ENCODE measurements at places on chromosomes 4 and X. TPM values are rescaled to one million over a fixed set of nuclear protein-coding genes. Genes with fewer than 3 reads are reported as not detected.

GRCh38 chrX:96703816-96704215 is 19.2 kb downstream of the DIAPH2 start:
- no peak for DNase-seq

DNA sequence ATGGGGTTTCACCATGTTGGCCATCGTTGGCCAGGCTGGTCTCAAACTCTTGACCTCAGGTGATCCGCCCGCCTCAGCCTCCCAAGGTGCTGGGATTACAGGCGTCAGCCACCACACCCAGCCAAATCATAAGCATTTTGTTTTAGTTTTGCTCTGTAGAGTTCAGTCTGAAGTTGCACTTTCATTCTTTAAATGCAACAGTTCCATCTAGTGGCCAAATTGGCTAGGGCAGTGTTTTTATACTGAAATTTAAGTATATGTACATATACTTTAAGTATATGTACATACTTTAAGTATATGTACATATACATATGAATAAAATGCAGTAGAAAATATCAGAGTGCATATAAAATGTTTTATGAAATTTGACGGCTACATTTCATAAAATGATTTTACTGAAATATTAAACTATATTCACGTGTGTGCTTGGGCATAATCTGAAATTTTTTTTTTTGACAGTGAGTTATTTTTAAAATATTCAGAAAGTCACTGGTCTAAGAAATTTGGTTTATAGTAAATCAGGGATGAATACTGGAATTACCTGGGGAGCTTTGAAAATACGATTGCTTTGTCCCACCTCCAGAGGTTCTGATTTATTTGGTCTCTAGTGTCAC is 145.5 kb downstream of the NWD2 start:
- peak; percentile 32 for DNase-seq

- DNase-seq = no peak
Observed at GRCh38 chr4:169024762-169025161, 14.7 kb upstream of the CBR4 start.

GRCh38 chr4:170990989-170991589 is 822.1 kb upstream of the GALNTL6 start:
- peak; percentile 42 for DNase-seq

- DNase-seq = no peak
Observed at GRCh38 chr4:157043131-157043530, 32.8 kb upstream of the GLRB start.

- DNase-seq = no peak
Observed at GRCh38 chr4:41061482-41062185, 152.7 kb downstream of the APBB2 start.

GRCh38 chrX:46722742-46723568 is 36.0 kb downstream of the SLC9A7 start:
- no peak for DNase-seq

GRCh38 chr4:177579649-177580048 is 137.4 kb upstream of the AGA start:
- DNase-seq = no peak

DNA sequence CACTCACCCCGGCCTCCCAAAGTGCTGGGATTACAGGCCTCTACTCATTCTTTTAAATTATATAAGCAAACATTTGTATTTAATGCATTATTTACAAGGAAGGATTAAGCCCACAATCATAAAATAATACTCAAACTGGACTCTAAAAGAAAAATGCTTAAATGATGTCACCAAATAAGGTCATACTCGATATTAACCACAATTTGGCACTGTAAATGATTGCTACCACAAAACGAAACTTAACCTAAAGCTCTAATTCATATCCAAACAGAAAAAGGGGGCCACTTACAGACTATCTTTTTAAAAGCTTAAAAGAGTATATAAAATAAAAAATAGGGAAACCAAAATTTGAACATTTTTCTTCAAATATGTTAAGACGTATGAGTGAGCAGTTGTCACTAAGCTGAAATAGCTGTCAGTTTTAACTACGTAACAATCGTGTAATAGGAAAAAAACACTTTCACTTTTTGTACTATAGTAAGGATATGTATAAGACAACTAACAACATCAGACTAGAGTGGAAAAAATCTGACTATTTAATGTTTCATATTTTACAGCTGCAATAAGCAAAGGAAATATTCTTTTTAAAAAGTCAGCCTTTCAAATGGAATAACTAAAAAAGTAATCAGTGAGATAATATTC is 108.2 kb upstream of the GPR34 start:
- no peak for DNase-seq

DNA sequence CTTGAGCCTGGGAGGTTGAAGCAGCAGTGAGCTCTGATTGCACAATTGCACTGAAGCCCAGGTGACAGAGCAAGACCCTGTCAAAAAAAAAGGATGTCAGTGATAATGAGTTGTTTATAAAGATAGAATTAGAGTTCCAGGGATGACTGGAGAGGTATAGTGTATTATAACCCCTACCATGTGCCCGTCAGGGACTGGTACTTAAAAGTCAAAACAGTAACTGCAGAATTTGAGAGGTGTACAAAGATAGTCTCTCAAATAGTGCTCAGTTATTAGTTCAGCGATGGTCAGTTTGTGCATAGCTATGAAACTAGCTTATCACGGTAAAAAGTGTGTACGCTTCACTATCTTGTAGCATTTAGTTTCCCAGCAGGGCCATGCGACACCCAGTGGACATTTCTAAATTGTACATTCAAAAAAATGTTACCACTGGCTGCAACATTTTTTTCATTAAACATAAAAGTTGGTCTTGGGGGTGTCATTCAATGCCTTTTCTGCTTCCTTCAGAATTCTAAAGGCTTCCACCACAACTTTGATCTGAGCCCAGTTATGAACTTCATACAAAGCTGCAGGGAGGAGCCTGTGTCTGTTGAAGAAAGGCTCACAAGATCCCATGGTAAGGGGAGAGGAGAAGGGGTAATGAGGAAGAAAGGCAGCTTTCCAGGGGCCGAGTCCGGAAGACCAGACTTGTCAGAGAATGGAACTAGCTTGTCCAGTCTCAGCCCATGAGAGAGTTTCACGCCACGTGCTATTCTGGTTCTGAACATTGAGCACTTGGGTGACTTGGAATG is 9.2 kb upstream of the GYG2 start:
- DNase-seq = no peak

GRCh38 chr4:20625426-20625825 is 74.8 kb upstream of the PACRGL start:
- no peak for DNase-seq

- DNase-seq = no peak
Observed at GRCh38 chr4:54058171-54058570, 6.2 kb downstream of the CHIC2 start.

DNA sequence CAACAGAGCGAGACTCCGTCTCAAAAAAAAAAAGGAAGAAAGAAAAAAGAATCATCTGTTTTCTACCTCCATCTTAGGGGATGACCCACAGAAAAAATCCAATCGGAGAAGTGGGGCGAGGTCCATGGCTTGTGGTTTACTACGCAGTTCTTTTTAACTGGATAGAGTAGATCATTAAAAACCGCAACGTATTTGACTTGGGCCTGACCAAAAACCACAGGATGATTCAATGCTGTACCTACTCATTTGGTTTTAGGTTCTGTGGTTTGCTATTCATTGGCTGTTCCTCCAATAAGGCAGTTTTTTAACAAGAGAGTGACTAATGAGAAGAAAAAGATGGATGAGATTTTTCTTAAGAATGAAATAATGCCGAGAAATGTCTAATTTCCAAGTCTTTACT is 83.7 kb downstream of the FREM3 start:
- DNase-seq = no peak

- DNase-seq = peak; percentile 84
Observed at GRCh38 chr4:24419181-24420034, 164.9 kb downstream of the DHX15 start.

The CT45A3 gene
- not detected for total RNA-seq

The STBD1 gene
- 6.6 TPM for total RNA-seq

The HPF1 gene
- total RNA-seq = 8.6 TPM

The PPEF2 gene
- not detected for total RNA-seq

The PRRG1 gene
- total RNA-seq = 7.9 TPM

The CT45A10 gene
- total RNA-seq = not detected

The ITM2A gene
- total RNA-seq = 30.0 TPM

The FGB gene
- total RNA-seq = not detected

The AMMECR1 gene
- 1.6 TPM for total RNA-seq

The OCIAD1 gene
- 57.4 TPM for total RNA-seq

The ZCCHC4 gene
- total RNA-seq = 5.2 TPM

The KIF4A gene
- total RNA-seq = not detected

The CSN1S1 gene
- total RNA-seq = 2.3 TPM

Measured in body of pancreas (tissue), 4 donors.